Hypothalamus (tissue), 51 donors: ENCODE measurements at places on chromosomes 1 and 21.

DNA sequence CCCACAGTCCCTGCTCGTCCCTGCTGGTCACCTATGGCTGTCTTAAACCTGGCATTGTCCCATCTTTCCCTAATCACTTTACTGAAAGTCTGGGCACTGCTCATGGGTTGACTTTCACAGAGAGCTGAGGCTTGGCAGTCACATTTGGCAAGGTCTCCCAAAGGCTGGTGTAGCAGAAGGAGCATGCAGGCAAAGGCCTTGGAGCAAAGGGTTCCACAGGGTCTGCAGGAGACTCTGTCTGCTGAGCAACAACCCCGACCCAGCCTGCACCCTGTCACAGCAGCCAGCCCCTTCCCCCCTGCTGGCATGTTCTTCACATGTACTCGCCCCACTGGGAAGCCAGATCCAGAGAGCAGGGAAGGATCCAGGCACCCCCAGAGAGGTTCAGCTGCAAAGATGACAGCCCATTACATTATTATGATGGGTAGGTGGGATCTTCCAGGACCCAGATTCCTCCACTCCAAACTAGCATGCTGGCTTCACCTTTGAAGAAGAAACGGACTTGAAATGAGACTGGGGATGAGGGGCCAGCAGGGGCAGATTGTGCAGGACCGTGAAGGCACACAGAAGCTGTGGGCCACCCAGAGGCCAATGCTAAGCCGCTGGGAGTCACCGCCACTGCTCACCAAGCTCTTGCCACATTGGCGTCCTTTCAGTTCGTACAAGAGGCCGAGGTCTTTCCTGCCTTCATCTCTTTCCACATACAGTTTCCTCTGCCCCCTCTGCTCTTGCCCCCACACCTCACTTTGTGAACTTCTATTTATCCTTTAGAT, 14.2 kb upstream of the TMEM125 start:
- DNase-seq, result no peak

GRCh38 chr1:100597061-100597741, 59.3 kb downstream of the GPR88 start:
- DNase-seq, result no peak

DNA sequence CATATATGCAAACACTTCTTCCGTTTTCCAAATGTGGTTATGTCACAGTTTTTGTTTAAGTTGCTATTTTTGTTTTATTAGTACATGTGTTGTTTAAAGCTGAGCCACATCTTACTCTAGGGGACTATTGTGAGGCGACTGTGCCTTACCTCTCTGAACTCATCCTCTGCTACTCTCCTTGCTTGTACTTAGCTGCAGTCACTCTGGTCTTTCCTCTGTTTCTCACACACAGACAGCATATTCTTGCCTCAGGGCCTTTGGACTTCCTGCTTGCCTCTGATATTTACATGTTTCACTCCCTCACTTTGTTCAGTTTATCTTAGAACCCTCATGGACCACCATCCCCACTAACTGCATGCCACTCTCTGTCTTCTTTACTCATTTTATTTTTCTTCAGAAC, 101.1 kb downstream of the MACF1 start:
- DNase-seq, result no peak

DNA sequence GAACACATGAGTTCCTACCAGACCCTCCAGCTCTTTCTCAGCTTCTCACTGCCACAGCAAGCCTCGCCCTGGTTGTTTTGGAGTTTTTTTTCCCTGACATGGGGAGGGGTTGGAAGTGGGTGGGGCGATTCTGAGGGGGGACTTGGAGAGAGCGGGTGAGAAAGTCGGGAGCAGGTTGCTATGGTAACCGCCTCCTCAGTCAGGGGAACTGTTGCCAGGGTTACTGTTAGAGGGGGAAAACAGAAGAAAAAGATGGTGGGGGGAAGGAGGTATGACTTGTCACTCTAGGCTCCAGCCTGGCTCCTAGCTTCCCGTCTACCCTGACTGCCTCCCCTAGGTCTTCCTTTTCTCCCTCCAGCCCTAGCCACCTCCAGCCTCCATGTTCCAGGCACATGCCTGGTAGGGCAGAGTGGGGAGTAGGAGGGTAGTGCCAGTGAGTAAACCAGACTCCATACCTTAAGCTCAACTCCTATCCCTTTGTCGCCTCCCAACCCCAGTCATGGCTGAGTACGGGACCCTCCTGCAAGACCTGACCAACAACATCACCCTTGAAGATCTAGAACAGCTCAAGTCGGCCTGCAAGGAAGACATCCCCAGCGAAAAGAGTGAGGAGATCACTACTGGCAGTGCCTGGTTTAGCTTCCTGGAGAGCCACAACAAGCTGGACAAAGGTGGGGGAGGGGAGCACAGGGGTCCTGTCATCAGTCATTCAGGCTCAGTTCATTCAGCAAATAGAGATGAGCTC, 6.0 kb downstream of the PEA15 start:
- peak; percentile 56 for DNase-seq

- DNase-seq, result no peak
Observed at GRCh38 chr1:203511513-203511912, 17.6 kb downstream of the OPTC start.

- no peak for DNase-seq
Observed at GRCh38 chr1:30511563-30511962, 211.8 kb downstream of the MATN1 start.

DNA sequence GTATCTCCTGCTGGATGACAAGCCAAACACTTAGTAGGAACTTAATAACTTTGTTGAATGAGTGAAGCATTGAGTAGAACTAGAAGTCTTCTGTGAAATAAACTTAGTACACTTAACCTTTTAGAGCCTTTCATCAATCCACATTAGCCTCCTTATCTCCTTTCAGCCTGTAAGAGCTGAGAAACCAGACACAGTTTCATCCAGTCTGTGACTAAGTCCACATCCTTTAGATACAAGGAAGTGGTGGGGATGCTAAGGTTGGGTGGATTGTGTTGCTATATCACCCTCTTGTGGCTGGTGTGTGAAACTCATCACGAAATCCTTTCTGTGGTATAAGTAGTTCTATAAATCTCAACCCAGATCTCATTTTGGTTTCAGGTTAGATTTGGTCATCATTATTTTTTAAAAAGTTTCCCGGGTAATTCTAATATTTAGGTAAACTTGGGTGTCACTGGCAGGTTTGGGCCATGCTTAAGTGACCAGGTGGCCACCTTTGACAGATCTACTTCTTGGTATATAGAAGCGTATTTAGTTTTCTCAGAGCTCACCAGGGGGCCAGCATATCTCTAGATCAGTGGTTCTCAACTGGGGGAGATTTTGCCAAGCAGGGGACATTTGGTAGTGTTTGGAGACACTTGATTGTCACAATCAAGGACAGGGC, 27.8 kb upstream of the CD84 start:
- DNase-seq, result no peak

GRCh38 chr21:42847051-42847707, 32.2 kb downstream of the WDR4 start:
- DNase-seq, result no peak

DNA sequence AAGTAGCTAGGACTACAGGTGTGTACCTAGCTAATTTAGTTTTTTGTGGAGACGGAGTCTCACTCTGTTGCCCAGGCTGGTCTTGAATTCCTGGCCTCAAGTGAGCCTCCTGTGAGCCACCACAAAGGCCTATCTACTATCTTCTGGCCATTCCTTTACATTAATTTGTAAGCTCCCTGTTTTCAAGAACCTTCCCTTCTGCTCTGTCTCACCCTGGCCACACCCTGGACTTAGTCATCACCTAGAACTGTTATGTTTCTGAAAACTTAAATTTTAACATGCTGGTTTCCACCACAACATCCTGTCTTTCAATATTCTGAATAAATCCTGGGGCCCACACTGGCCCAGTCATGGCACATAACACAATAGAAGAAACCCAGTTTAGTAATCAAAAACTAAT, 4.9 kb upstream of the B4GALT3 start:
- no peak for DNase-seq

DNA sequence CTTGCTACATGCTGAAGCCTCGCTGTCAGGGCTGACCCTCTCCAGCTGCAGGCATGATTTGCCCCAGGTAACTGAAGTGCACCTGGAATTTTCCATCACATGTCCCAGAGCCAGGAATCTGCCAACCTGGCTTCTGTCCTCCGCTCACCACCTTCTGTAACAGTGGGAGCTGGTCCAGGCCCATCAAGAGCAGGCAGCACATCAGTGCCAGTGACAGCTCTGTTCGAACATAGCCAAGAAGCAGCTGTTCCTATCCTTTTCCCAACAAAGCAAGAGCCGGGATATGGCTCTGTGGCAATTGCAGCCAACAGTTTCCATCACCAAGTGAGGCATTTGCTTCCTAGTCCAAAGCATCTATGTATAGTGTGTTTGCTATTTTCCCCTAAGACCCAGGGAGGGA, 42.2 kb upstream of the KANK4 start:
- no peak for DNase-seq

GRCh38 chr1:35883635-35884101, 659 bp downstream of the AGO1 start:
- peak; percentile 53 for DNase-seq

DNA sequence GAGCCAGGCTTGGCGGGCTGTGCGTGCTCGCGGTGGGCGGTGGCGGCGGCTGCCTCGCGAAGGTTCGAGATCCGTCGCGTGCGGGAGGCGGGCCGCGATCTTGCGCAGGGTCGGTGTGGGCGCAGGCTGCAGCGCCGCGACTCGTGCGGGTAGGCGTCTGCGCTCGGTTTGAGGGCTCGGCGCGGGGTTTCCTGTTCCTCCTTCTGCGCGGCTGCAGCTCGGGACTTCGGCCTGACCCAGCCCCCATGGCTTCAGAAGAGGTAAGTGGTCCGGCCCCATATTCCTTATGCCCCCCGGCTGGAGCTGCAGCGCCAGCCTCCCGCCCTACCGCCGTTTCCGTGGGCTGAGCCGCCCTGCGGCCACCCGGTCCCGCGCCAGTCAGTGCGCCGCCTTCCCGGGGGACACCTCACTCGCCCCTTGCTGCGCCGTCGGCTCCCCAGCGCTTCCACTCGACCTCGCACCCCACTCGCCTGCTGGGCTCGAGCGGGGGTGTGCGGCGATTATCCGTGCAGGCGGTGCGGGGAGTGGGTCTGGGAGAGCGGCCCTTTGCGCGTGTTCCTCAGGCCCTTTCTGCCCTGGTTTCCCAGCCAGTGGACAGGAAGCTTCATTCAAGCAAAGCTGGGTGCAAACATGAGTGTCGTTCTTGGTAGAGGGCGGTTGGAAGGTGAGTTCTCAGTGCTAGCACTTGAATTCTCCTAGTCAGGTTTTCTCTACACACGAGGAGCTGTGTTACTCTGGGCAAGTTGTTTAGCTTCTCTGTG, at the start of gene CACYBP:
TSS of gene CACYBP (plus strand) at position 12 of the 761 bp plus-strand sequence. CDS start at position 246, 234 bp downstream.
- DNase-seq, result peak; percentile 71

- no peak for DNase-seq
Observed at GRCh38 chr1:175062339-175062738, 5.3 kb upstream of the TNN start.

DNA sequence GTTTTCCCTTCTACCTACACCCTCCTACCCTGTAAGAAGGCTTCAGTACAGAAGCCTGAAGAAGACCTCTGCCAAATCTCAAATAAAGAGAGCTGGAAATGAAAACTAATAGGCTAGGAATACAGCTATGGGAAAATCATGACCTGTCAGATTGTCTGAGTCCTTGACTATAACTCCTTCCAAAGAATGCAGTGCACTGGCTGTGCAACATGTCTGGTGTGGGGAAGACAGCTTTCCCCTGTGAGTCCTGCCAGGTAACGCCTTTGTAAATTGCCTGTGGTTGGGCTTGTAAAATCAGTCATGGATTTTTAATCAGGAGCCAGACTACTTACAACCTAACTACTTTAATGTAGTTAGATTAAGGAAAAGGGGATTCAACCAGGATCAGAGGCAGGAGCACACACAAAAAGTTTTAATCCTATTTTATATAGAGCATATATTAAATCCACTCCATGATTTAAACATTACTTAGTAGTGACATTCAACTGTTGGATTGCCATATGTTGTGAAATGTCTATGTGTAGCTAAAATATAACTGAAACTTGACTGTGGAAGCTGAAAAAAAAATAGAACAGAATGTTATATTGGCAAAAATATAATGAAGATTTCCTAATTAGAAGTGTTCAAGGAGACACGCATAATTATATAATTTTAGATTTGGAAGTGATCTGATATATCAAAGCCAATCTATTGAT, 1667.8 kb downstream of the KCNT2 start:
- DNase-seq, result no peak

DNA sequence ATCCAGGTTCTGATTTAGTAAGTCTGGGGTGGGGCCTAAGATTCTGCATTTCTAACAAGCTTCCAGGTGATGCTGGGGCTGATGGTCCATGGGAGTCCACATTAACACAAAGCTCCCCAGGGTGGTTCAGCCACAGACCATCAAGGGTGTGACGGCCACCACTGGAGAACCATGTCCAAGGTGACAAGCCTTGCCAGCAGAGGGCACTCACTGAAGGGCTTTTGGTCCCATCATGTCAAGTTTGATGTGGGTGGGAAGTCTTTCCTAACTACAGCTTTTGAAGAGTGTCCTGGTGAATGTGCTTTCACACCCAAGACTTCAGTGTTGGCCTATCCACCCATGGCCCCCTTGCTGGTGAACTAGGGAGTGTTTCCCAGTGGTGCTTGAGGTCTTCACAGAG, 67.1 kb downstream of the UBE2T start:
- no peak for DNase-seq

DNA sequence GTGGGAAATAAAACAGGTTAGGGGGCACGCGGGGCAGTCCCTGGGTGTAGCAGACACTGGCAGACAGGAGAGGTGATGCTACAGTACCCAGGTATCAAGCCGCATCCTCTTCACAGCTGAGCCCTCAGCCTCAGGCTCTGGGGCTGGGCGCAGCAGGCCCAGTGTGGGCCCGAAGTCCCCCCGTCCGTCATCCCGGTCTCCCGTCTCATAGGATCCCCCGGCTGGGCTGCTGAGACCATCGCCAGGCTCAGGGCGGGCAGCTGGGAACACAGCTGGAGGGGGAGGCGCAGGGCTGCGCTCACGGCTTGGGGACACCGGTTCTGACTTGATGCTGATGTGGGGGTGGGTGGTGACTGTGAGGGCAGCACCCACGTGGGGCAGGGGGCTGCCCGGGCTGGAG, 32.7 kb downstream of the MEF2D start:
- DNase-seq, result no peak

- DNase-seq, result no peak
Observed at GRCh38 chr1:205497351-205497750, 7.1 kb upstream of the CDK18 start.

- no peak for DNase-seq
Observed at GRCh38 chr1:173353350-173353749, 123.8 kb upstream of the PRDX6 start.

DNA sequence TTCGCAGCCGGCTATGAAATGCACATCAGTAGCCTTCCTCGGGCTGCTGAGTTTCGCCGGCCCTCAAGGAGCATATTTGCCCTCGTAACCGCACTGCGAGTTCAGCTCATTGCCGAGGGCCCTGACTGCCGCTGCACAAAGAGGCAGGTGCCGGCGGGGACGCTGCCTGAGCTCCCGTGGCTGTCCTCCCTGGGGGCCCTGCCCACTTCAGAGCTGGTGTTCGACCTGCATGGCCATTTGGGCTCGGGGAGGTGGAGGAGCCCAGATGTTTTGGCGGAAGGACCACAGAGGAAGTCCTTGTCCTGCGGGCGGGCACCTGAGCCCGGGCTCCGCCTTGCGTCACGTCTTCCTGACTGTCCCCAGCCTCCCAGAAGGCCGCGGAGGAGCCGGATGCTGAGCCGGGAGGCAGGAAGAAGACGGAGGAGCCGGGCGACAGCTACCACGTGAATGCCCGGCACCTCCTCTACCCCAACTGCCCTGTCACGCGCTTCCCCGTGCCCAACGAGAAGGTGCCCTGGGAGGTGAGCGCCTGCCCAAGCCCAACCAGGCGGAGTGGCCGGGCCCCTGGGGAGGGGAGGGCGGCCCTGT, 29.9 kb upstream of the LRRC3 start:
- no peak for DNase-seq
